ENCODE measurements at places on chromosomes 7 and 10.

DNA sequence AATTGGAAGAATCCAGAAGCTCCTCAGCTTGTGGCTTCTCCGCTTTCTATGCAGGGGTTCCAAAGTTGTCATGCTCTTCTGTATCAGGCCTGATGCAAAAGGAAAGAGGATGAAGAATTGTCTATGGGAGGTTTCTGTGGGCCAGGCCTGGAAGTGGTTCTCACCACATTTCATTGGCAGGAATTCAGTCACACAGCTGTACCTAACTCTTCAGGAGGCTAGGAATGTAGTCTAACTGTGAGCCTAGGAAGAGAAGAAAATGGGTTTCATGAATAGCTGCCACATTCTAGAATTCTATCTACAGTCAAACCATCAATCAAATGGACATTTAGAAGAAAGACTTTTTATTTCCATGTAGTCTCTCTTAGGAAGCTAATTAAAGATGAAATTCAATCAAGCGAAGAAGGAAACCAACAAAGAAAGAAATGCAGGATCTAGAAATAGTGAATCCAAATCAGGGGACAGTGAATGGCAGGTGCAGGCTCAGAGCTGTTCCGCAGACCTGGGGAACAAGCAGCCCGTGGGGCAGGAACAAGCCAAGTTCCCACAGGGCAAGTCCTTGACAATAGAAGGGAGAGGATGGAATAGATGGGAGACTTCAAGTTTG lies 25.4 kb upstream of the USP6NL start:
- no peak for DNase-seq

DNA sequence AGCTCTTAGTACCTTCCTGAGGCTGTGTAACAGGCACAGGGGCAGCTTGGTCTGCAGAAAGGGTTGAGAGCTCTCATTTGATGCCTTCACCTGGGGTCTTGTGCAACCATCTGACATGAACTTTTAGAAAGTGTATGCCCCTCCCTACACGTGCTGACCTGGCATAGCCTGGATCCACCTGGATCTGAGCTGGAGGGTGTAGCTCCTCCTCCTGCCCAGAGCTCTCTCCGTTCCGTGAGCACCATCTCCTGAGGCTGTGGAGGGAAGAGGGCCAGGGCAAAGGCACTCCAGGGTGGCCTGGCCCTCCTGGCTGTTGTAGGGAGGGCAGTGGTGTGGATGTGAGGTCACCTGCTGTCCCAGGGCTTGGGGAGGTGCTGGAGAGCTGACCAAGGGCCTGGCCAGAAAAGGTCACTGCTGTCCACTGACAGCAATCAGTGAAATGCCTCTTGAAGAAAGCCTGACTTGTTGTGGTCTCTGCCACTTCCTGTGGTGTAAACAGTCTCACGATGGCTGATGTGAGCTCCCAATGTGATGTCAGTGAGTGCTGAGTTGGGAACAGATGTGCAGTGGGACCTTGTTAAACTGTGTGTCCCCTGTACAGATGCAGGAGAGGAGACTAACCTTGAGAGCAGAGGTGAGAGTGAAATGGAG lies 23.0 kb downstream of the AMZ1 start:
- DNase-seq: no peak

DNA sequence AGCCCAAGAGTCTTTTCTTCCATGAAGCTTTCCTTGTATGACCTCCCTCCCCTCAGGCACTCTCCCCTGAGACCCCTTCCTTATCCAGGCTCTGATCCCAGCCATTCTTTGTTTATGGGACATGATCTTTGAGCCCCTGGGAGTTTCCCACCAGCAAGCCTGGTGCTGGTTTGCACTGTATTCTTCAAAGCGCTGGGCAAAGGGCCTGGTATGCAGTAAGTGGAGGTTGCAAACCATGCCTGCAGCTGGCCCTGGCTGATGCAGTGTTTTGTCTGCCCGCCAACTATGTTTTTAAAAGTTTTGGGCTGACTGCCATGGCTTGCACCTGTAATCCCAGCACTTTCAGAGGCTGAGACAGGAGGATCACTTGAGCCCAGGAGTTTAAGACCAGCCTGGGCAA lies 6.8 kb upstream of the NODAL start:
- no peak for DNase-seq

GRCh38 chr10:101140084-101140949 lies 9.2 kb downstream of the TLX1 start:
- no peak for DNase-seq

DNA sequence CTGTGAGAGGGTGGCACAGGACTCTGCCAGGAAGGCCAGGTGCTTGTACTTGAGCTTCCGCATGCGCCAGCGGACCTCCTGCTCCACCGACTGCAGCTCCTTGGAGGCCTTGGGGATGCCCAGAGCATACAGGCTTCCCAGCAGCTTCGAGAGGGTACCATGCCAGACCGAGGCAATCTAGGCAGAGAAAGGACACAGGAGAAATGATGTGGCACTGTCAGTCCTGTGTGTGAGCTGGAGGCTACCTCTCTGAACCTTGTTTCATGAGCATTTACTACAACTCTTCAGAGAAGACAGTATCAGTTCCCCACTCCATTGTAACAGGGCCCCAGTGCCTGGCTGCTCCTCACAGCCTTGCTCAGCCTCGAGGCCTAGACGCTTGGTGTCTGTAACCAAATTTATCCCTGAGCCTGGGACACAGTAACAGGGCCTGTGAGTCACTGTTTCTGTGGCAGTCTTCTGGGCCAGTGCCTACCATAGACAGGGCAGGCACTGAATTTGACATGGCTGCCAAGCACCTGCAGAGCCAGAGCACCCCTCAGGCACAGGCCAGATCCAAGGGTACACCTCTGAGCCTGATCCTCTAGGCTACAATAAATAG lies 5.8 kb downstream of the TBRG4 start:
- no peak for DNase-seq

GRCh38 chr10:126013489-126014281 lies 117.3 kb downstream of the FANK1 start:
- DNase-seq: no peak

DNA sequence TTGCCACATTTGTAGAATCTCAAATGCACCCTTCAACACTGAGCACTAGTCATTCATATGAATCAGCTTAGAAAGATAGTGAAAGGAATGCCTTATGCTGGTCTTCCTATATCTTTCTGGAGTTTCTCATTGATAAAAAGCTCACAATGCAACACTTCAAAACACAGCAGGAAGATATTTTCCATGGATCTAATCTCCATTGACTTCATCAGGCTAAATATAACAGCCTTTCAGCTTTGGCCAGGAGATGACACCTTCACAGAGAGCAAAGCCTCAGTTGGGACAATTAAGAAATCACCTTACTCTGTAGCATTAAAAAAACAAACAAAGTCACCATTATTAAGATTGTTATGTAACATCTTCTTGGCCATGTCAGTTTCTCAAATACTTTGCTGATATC lies 6.7 kb downstream of the NRP1 start:
- DNase-seq: no peak

DNA sequence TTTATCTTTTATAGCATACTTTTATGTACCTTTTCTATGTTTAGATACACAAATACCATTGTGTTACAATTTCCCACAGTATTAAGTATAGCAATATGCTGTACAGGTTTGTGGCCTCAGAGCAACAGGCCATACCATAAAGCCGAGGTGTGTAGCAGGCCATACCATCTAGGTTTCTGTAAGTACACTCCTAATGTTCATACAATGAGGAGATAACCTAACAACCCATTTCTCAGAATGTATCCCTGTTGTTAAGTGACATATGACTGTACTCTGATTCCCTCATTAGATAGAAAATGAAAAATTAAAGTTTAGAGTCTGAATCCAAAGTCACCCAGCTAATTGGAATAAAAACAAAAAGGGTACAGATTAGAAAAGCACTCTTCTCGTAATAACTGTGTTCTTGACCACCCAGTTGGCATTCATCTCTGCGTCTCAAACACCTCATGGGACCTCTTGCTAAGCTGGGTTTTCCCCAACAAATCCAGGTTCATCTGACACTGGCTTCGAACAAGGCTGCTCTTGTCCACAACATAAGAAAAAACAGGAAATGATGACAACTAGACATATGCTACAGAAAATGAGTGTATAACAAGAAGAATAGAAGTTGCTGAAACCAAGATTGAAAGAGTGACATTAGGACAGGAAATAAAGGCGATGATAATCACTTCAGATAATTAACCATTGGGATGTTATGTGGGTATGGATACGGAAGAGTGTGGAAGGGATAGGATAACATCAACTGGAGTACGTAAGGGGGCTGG lies 1.4 kb downstream of the NDUFB8 start:
- DNase-seq: no peak

GRCh38 chr7:20776214-20776911 lies 10.3 kb downstream of the SP8 start:
- DNase-seq: no peak

- no peak for DNase-seq
Observed at GRCh38 chr7:35727571-35727970, 32.6 kb upstream of the HERPUD2 start.

- DNase-seq: no peak
Observed at GRCh38 chr7:116924741-116925140, 28.6 kb upstream of the ST7 start.

- no peak for DNase-seq
Observed at GRCh38 chr7:132687981-132688383, 111.7 kb upstream of the PLXNA4 start.

- DNase-seq: no peak
Observed at GRCh38 chr7:91852263-91852741, 28.2 kb downstream of the MTERF1 start.

GRCh38 chr7:6618621-6619020 lies 3.2 kb downstream of the ZNF853 start:
- DNase-seq: no peak

DNA sequence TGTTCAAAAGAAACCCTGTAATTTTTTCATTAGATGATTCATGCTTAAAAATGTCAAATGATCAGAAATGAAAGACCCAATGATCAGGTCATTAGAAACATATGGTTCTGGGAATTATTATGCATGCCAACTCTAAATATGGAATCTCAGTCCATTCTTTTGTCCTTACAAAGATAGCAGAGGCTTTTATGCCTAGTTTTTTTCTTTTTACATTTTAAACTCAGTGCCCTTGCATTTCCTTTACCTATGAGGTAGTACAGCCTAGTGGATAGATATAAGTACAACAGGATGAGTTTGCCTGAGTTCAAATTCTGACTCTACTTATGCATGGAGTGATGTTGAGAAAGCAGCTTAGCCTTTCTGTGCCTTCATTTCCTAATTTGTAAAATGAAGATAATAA lies 392.9 kb downstream of the SUGCT start:
- DNase-seq: no peak

GRCh38 chr10:124081547-124082140 lies 11.8 kb downstream of the CHST15 start:
- DNase-seq: no peak

GRCh38 chr10:63819753-63820329 lies 298.6 kb downstream of the REEP3 start:
- no peak for DNase-seq

- DNase-seq: no peak
Observed at GRCh38 chr10:78513986-78514385, 480.3 kb downstream of the RPS24 start.

- DNase-seq: no peak
Observed at GRCh38 chr10:103828587-103829197, 26.7 kb downstream of the SH3PXD2A start.

DNA sequence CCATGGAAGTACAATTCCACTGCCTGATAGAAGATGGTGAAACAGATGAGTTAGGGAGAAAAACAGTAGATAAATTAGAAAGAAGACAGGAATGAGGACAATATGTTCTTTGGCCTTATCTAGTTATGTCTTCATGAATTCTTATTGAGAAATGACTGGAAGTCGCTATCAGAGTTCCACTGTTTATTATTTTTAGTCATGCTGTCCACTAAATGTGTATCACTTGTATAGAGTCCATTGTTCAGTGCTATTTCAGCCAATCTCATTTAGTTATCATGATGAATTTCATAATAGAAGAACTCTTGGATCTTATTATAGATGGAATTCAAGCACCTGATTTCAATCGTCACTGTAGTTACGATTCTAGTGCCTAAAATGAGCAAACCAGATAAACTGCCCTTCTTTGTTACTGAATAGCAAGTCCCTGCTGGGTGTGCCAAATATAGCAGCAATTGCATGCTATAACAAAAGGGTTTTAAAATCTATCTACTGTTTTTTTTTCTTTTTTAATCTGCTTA lies 177.7 kb upstream of the COL1A2 start:
- DNase-seq: no peak

- no peak for DNase-seq
Observed at GRCh38 chr7:28661826-28662595, 249.7 kb downstream of the CREB5 start.

DNA sequence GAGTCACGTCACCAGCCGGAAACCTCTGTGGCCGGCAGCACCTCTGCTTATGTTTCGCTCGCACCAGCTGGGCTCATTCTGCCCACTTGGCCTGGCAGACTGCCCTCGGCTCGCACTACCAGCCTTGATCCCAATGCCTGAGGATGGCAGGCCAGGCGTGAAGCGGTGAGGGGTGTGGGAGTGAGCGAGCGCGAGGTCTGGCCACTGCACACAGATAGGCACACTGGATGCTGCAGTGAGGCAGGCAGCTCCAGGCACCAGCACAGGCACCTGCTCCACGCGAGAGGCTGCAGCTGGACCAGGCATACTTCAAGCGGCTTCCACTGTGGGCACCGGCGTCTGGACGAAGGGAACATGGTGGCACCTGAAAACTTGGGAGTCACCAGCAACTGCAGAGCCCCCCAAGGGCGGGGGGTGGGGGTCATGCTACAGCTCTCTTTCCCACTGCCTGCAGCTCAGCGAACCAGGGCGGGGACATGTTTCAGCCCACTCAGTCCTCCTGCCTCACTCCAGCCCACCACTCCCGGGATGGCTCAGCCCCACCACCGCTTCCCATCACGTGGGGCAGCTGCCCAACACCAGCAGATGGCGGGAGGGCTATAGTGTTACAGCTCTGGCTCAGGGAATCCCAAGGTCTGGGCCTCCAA lies 5.4 kb upstream of the DMTF1 start:
- no peak for DNase-seq

GRCh38 chr7:45156516-45157272 lies 897 bp upstream of the RAMP3 start:
- no peak for DNase-seq

- no peak for DNase-seq
Observed at GRCh38 chr10:33498391-33498891, 164.0 kb upstream of the NRP1 start.

DNA sequence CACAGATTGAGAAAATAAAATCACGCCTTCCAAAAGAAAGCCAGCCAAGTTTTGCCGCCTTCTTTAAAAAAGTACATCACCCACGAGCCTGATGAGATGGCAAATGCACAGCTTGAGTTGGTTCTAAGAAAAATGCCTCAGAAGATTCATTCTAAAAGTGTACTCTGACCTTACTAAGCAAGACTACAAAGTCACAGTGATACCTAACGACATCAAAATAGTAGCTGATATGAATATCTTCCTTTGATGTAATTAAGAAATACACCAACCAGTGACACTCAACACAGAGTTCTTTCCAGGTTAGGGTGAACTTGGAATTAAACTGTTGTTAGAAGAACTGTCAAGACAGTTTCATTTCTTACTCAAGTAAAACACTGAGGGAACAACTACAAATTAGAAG lies 78.0 kb upstream of the AMPH start:
- DNase-seq: no peak

- no peak for DNase-seq
Observed at GRCh38 chr10:116026315-116026714, 246.7 kb downstream of the GFRA1 start.
